ENCODE measurements at places on chromosomes 5 and 9.
A peak's percentile ranks its signal among the peaks of the same experiment; 100 is the strongest.

DNA sequence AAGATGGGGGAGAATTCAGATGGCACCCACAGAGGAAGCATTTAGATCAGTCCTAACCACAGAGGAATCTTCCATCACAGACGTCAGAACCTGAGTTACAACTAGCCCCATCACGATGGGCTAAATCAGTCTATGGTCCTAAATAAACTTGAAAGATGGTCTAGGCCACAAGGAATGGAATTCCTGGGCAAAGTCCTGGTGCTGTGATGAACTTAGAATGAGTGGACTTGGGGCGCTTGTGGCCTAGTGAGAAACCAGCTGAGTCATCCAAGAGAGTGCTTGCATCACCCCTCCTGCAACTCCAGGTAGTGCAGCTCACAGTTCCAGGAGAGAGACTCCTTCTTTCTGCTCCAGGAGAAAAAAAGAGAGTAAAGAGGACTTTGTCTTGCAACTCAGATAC, 722.9 kb upstream of the RGMB start:
- no peak overlapping the region for H3K4me3 ChIP-seq
- no peaks in the 10 kb centered on the region for H3K27me3 ChIP-seq

DNA sequence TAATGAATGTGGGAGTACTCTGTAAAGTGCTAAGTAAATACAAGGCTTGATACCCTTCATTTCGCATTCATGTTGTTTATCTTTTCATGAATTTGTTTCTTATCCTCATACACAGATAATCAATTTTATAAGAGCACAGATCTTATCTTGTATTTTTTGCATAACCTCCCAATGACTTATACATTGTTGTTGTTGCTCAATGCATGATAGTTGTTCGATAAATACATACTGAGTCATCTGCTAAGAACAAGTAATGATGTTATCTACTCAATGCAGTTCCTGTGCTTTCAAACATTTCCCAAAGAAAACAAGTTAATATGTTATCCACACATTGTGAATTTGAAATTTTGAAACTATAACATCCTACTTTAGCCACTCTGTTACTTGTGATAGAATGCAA, 60.7 kb downstream of the TAF11L14 start:
- H3K27ac ChIP-seq = no peak overlapping the region
- no peaks in the 10 kb centered on the region for H3K27me3 ChIP-seq

GRCh38 chr9:111839387-111839786, 44.6 kb upstream of the SHOC1 start:
- peaks cover 3% of the 10 kb centered on the region for H3K4me1 ChIP-seq
- H3K27me3 ChIP-seq = peaks cover 6% of the 10 kb centered on the region
- no peak for DNase-seq
- H3K36me3 ChIP-seq = no peaks in the 10 kb centered on the region

DNA sequence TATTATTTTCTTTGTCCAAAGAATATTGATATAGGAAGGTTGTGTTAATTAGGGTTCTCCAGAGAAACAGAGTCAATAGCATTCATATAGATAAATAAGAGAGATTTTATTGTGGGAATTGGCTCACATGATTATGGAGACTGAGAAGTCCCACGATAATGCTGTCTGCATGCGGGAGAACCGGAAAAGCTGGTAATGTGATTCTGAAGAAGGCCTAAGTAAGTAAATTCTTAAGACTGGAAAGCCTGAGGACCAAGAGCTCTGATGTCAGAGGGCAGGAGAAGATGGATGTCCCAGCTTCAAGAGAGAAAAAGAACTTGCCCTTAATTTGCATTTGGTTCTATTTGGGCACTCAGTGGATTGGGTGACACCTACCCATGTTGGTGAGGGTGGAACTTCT, 307.4 kb upstream of the C9orf72 start:
- no peak overlapping the region for H3K4me3 ChIP-seq
- no peaks in the 10 kb centered on the region for H3K4me1 ChIP-seq
- H3K27me3 ChIP-seq = no peaks in the 10 kb centered on the region
- no peak for DNase-seq
- H3K27ac ChIP-seq = no peak overlapping the region

DNA sequence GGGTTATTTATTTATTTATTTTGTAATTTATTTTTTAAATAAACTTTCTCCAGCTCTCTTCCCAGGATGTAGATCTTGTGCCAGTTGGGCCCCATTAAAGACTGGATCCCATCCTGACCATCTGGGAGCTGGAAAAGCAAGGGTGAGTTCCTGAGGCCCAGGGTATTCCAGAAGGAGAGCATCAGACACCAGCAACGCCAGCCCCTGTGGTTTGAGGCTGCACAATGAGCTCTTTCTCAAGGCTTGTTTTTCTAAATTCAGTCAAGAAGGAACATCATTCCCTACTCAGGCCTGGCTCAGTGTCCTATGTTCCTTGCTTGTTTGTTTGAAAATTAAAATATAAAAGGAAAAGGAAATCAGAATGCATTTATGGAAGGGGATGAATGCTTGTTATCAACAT, 313.3 kb downstream of the EBF1 start:
- peaks cover 3% of the 10 kb centered on the region for H3K27me3 ChIP-seq
- H3K4me1 ChIP-seq = no peaks in the 10 kb centered on the region
- DNase-seq = no peak
- no peaks in the 10 kb centered on the region for H3K36me3 ChIP-seq
- no peak overlapping the region for H3K4me3 ChIP-seq
- H3K27ac ChIP-seq = no peak overlapping the region

GRCh38 chr9:127979333-127980059, 1.3 kb downstream of the EEIG1 start:
- H3K4me3 ChIP-seq = peak overlapping the region; percentile 96
- peaks cover 43% of the 10 kb centered on the region for H3K4me1 ChIP-seq
- H3K27ac ChIP-seq = peak overlapping the region; percentile 83
- no peaks in the 10 kb centered on the region for H3K27me3 ChIP-seq
- peaks cover 52% of the 10 kb centered on the region for H3K36me3 ChIP-seq

- H3K36me3 ChIP-seq = no peaks in the 10 kb centered on the region
- H3K27ac ChIP-seq = no peak overlapping the region
- H3K4me3 ChIP-seq = no peak overlapping the region
- no peaks in the 10 kb centered on the region for H3K27me3 ChIP-seq
Observed at GRCh38 chr9:136016572-136017288, 55.6 kb upstream of the UBAC1 start.

DNA sequence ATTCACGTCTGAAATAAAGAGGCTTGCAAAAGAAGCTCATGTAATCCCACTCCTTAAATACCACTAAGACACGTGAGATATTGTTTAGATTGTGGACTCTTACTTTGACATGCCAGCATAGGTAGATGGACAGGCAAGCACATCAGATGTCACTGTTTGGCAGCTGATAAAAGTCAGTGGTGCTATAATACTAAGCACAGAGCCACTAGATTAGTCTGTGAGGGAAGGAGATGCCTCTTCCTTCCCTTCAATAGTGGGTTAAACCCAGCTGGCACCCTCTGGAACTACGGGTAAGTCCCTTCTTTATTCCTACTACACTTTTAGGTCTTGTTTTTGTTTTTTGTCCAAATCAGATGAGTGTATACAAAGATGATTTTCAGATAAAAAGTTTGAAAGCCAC, at the start of gene MYOT:
Gene MYOT, plus strand, starts transcription at position 197 of the 400 bp plus-strand sequence. CDS start 2,792 bp downstream, outside the sequence.
- H3K4me1 ChIP-seq = peaks cover 3% of the 10 kb centered on the region
- peaks cover 2% of the 10 kb centered on the region for H3K27me3 ChIP-seq
- H3K36me3 ChIP-seq = no peaks in the 10 kb centered on the region
- H3K4me3 ChIP-seq = no peak within 1 kb of the TSS
- no peak within 1 kb of the TSS for H3K27ac ChIP-seq

GRCh38 chr5:93677359-93677891, 64.0 kb downstream of the POU5F2 start:
- no peaks in the 10 kb centered on the region for H3K27me3 ChIP-seq
- no peak overlapping the region for H3K4me3 ChIP-seq
- no peak for DNase-seq
- H3K4me1 ChIP-seq = no peaks in the 10 kb centered on the region

GRCh38 chr5:3609120-3609681, 13.6 kb downstream of the IRX1 start:
- no peaks in the 10 kb centered on the region for H3K4me1 ChIP-seq
- no peak overlapping the region for H3K4me3 ChIP-seq
- peaks cover 22% of the 10 kb centered on the region for H3K27me3 ChIP-seq
- H3K27ac ChIP-seq = no peak overlapping the region

DNA sequence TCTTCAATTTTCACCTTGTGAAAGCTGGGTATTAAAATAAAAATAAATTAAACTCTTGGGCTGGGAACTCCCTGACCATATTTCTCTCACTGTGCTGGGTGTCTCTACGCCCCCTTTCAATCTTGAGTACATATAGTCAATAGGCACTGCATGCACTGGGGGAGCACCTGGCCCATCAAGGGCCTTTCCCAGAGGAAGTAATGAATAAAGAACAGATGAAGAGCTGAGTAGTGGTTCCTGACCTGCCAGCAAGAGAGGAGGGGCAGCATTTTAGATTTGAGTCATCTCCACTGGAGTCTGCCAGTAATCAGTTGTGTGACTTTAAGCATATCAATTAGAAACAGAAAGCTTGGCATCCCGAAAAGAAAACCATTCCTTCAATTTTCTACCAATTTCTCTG, 6.2 kb downstream of the MAPKAP1 start:
- H3K36me3 ChIP-seq = peaks cover 2% of the 10 kb centered on the region
- H3K4me1 ChIP-seq = peaks cover 21% of the 10 kb centered on the region
- DNase-seq = peak; percentile 49
- H3K4me3 ChIP-seq = no peak overlapping the region
- H3K27me3 ChIP-seq = no peaks in the 10 kb centered on the region

DNA sequence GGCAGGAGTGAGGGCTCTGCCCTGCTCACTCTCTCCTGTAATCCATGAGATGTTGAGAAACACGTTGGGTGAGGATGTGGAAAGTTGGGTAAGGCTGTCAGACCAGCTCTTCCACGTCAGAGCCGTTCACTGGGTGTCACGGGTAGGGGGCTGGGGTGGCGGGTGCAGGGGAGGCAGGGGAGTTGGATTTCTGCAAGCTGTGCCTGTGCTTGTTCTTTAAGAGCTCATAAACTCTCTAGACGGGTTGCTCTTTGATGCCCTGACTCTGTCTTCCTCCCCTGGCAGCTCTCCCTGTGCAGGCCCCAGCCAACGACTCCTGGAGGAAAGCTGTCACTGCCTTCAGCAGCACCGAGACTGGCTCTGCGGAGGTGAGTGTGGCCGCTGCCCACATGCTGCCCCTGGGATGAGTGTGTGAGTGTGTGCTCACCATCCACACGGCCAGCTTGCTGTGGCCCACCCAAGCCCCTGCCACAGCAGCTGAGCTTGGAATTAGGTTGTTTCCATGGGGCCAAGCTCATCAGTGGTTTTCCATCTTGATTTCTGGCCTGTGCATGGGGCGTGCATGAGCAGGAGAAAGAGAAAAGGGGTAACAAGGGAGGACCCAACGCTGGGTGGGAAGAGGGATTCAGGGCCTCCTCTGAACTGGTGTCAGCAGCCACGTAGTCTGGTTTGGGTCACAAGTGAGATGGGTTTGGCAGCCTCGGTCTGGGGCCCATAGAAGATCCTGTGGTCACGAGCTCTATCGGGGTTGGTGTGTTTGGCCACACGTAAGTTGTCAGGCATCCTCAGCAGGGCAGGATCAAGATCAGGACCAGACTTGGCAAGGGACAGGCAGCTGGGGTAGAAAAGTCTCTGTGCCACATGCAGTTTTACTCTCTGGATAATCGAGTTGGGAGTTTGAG, 21.0 kb upstream of the POMT1 start:
- no peaks in the 10 kb centered on the region for H3K4me1 ChIP-seq
- no peaks in the 10 kb centered on the region for H3K27me3 ChIP-seq
- DNase-seq = no peak
- no peak overlapping the region for H3K27ac ChIP-seq

DNA sequence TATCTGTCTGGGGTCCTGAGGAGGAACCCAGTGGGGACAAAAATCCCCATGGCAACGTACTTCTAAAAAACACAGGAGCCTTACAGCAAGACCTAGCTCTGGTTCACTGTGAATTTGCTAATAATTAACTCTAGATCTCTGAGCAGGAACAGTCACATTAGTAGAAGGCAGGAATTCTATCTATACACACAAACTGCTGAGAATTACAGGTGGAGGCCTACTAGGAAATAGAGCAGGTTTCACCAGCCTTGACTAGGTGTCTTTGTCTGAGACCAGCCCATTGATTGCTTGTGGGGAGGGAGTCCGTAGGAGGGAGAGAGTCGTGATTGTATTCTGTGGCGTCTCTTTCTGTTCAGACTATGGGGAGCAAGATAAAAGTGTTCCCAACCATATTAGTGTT, 44.8 kb downstream of the PRLR start:
- H3K36me3 ChIP-seq = no peaks in the 10 kb centered on the region
- H3K27ac ChIP-seq = no peak overlapping the region
- H3K27me3 ChIP-seq = peaks cover 7% of the 10 kb centered on the region
- no peak for DNase-seq
- H3K4me3 ChIP-seq = no peak overlapping the region
- no peaks in the 10 kb centered on the region for H3K4me1 ChIP-seq

- H3K4me1 ChIP-seq = no peaks in the 10 kb centered on the region
- H3K27me3 ChIP-seq = peaks cover 5% of the 10 kb centered on the region
- no peak for DNase-seq
- H3K4me3 ChIP-seq = no peak overlapping the region
- no peaks in the 10 kb centered on the region for H3K36me3 ChIP-seq
- H3K27ac ChIP-seq = no peak overlapping the region
Observed at GRCh38 chr9:68619636-68620035, 79.0 kb upstream of the TMEM252 start.

DNA sequence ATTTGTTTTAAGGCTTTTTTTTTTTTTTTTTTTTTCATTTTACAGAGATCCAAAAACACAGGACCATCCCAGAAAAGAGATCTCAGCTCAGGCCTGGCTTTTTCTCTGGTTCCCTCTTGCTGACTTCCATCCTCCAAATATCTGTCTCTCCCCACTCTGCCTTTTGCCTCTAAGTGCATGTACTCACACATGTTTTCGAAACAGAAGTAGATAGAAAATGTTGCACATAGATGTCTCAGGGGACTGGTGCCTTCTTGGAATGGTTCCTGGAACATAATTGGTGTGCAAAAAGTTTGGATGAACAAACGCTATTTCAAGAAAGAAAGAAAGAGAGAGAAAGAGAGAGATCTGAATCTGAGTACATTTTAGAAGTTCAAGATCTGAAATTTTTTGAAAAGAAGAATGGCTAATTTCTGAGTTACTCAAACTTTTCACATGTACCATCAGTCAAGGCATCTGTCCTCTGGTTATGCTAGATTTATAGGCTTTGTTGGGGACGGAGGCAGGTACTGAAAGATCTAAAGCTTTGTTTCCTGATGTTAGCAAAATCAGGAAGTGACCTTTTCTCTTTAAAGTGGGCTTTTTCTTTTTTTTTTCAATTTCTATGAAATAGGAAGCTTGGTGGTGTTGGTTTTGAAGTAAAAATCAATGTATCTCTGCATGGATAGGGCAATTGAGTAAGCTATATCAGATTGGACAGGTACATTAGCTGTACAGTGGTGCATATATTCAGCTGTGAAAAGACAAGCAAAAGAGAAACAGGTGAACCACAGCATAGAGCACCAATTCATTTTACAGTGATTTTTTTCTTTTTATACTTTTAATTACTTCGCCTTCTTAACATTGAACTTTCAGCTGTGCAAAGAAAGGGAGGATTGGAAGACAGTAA, 8.5 kb upstream of the TNFSF8 start:
- H3K4me1 ChIP-seq = peaks cover 17% of the 10 kb centered on the region
- no peaks in the 10 kb centered on the region for H3K36me3 ChIP-seq
- no peak overlapping the region for H3K27ac ChIP-seq
- no peak for DNase-seq
- no peaks in the 10 kb centered on the region for H3K27me3 ChIP-seq

GRCh38 chr9:126661122-126661520, 47.4 kb downstream of the LMX1B start:
- no peak overlapping the region for H3K4me3 ChIP-seq
- no peak for DNase-seq
- H3K36me3 ChIP-seq = no peaks in the 10 kb centered on the region
